Activated T-helper 1 cell treated with Interleukin-2 at 50 U/mL for 16 hours (primary cell): ENCODE measurements at places on chromosomes 16 and 17.

DNA sequence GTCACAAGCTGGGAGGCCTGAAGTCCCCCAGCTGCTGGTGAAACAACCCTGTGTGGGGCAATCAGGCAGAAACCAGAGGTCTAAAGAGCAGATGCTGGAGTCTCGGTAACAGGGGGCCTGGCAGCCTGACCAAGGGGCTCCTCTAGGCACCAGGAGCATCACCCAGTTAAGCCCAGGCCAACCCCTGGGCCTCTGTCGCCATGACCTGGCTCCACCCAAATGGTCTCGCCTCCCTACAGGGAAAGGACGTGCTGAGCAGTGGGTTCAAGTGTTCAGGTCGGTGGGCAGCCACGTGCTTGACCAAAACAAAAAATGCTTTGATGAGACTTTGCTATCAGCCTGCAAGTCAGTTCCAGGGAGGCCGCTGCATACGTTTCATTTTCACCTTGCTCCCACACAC lies 240.3 kb downstream of the ZNF423 start:
- DNase-seq = no peak

- no peak for DNase-seq
Observed at GRCh38 chr17:74633326-74633725, 9.8 kb upstream of the CD300E start.

- DNase-seq = no peak
Observed at GRCh38 chr17:10337136-10337535, 35.7 kb downstream of the MYH13 start.

GRCh38 chr16:66750279-66751052 lies 943 bp downstream of the DYNC1LI2 start:
- DNase-seq = no peak

DNA sequence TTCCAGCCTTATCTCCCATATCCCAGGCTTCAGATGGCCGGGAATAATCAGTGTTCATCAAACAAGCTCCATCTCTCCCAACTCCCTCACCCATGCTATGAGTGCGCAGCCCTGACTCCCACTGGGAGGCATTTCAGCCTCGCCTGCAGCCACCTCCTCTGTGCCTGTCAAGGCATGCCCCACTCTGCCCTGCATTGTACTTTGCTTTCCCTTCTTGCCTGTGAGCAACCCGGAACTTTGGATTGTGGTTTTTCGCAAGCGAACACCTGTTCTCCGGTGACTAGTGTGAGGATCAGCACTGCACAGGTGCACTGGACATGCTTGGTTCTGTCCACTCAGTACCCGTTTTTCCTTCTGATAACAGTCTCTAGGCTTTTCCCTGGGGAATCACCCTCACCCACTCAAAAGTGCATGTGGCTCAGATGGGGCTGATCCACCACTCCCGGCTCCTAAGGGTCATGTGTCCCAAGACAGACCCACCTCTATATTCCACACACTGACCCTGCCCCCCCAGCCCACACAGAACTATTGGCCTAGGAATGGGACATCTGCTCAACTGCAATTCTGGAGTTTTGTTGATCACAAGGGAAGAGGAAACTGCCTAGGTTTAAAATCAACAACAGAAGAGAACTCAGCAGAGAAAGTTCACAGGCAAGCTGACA lies 9.1 kb downstream of the CHST6 start:
- no peak for DNase-seq

- DNase-seq = no peak
Observed at GRCh38 chr16:31131841-31132271, 3.7 kb downstream of the PRSS8 start.

GRCh38 chr17:28716740-28717577 lies 709 bp downstream of the RAB34 start:
- DNase-seq = no peak

- DNase-seq = no peak
Observed at GRCh38 chr17:8955021-8955959, 10.2 kb downstream of the PIK3R5 start.

DNA sequence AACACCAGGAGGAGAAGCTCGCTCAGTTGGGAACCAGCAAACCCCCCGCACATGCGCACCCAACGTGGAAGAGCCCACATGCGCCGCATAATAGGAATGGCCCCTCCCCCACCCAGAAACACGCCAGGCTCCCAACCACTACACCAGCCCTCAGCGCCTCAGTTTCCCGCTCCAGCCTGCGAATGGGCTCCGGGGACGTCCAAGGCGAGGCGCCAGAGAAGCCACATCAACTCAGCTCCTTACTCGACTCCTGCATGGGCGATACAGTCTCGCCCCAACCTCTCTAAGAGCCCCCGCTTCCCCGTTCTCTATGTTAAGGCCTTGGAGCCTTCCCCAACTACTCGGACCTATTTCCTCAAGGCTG lies 504 bp downstream of the SRSF1 start:
- DNase-seq = peak; percentile 24

DNA sequence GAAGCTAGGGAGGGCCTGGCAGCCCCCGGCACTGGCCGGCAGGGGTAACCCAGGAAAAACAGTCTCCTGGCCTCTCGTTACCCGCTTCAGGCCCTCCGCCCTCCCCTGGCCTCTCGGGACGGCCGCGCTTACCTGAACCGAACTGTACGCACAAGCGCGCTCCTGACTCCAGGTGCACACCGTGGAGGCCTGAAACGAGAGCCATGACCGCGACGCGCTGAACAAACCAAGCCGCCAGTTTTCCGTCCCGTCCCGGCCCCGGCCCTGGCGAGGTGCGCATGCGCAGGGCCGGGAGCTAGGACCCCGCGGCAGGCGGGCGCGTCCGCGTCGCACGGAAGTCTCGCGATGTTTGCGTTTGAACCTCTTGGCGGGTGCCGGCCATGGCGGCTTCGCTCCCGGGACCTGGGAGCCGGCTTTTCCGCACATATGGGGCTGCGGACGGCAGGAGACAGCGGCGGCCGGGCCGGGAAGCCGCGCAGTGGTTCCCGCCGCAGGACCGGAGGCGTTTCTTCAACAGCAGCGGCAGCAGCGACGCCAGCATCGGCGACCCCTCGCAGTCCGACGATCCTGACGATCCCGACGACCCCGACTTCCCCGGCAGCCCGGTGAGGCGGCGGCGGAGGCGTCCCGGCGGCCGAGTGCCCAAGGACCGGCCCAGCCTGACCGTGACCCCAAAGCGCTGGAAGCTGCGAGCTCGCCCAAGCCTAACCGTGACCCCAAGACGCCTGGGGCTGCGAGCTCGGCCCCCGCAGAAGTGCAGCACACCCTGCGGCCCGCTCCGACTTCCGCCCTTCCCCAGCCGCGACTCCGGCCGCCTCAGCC lies at the start of gene HASPIN:
HASPIN (plus strand) TSS at position 348 of the 822 bp plus-strand sequence; CDS start at position 381, 33 bp downstream.
- DNase-seq = peak; percentile 89

GRCh38 chr17:545156-545555 lies 169.5 kb downstream of the VPS53 start:
- DNase-seq = no peak

- no peak for DNase-seq
Observed at GRCh38 chr17:39612291-39612894, 4.7 kb upstream of the NEUROD2 start.

- no peak for DNase-seq
Observed at GRCh38 chr16:57282510-57283213, 1.8 kb downstream of the PLLP start.

DNA sequence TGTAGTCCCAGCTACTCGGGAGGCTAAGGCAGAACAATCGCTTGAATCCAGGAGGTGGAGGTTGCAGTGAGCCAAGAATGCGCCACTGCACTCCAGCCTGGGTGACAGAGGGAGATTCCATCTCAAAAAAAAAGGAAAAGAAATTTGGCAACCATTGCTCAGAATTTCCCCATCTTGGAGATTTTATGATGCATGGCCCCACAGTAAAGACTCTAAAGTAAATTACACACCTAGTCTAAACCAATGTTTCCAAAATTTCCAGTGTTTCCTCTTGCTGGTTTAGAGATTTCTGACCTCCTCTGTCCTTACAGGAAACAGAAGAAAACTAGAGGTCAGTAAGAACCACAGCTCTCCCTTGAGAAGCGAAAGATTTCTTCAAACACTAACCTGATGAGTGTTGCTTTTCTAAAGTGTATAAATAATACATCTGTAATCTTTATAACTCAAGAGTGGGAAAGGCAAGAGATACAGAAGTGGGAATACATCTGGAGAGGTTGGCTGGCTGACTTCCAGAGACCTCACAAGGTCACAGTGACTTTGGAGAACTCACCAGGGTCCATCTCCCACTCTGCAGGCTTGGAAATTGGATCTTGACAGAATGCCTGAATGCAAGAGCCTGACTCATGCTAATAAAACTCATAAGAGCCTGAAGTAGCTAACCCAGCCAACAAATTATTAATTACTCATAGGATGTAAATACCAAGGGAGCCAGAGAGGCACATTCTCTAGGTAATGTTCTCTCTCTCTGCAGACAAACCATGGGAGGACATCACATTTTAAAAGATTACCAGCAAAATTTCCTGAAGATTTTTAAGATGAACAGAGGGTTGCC lies 8.8 kb downstream of the ADAT1 start:
- DNase-seq = no peak

- no peak for DNase-seq
Observed at GRCh38 chr17:21418446-21419298, 42.5 kb downstream of the KCNJ12 start.

DNA sequence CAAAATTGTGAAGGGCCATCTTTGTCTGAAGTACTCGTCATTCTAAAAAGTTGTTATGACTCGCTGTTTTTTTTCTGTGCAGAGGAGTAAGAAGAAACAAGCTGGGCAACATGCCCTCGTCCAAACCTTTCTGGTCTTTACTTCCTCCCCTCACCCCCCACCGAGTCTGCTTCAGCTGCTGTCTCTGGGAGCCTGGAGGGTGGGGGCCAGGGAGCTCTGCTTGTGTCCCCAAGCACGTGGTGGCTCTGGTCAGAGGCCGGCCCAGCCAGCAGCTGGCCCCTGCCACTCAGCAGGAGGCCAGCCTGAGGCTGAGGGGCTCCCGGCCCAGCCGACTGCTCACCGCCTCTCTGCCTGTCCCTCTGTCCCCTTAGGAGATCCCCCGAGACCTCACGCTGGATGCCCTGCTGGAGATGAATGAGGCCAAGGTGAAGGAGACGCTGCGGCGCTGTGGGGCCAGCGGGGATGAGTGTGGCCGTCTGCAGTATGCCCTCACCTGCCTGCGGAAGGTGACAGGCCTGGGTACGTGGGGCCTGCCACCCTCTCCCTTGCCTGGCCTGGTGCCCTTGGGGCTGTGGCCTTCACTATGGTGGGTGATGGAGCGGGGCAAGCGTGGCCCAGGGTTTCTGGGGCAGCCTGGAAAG lies 53.7 kb upstream of the LGALS9 start:
- DNase-seq = no peak

DNA sequence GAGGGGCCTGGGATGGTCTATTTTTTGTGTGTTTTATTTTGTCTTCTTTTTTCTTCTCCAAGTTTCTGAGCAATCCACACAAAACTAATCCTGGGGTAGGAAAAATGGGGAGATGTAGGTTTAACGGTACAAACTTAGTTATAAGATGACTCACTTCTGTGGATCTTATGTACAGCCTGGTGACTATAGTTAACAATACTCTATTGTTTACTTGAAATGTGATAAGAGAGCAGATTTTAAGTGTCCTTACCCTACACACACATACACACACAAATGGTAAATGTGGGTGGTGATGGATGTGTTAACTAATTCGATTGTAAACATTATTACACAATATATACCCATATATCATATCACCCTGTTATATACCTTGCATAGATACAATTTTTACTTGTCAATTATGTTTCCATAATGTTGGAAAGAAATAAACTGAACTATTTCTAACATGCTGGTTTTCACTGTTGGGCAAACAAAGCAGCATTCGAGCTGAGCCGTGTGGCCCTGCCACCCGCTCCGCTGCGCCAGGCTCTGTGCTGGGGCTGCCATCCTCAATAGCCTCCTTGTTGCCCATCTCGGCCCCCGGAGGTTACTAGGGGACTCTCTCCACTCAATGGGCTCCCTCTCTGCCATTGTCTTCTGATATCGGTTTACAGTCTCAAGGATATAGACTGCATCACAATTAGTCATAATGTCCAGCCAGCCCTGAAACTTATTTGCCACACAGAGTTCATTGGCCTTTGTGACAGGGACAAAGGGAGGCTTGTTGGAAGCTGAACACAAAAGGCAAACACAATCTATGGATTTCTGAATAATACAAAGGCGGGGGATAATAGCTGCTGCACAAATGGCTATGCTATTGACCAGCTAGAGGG lies 380.3 kb upstream of the MAF start:
- DNase-seq = no peak

- DNase-seq = no peak
Observed at GRCh38 chr17:61047515-61047914, 352.1 kb upstream of the TBX2 start.

GRCh38 chr16:27154705-27155521 lies 48.4 kb upstream of the KDM8 start:
- peak; percentile 48 for DNase-seq

- no peak for DNase-seq
Observed at GRCh38 chr16:48609652-48610029, 339 bp downstream of the N4BP1 start.

- DNase-seq = no peak
Observed at GRCh38 chr17:2594722-2595599, 1.5 kb downstream of the PAFAH1B1 start.

GRCh38 chr17:76268015-76268749 lies 3.0 kb downstream of the UBALD2 start:
- DNase-seq = peak; percentile 48

DNA sequence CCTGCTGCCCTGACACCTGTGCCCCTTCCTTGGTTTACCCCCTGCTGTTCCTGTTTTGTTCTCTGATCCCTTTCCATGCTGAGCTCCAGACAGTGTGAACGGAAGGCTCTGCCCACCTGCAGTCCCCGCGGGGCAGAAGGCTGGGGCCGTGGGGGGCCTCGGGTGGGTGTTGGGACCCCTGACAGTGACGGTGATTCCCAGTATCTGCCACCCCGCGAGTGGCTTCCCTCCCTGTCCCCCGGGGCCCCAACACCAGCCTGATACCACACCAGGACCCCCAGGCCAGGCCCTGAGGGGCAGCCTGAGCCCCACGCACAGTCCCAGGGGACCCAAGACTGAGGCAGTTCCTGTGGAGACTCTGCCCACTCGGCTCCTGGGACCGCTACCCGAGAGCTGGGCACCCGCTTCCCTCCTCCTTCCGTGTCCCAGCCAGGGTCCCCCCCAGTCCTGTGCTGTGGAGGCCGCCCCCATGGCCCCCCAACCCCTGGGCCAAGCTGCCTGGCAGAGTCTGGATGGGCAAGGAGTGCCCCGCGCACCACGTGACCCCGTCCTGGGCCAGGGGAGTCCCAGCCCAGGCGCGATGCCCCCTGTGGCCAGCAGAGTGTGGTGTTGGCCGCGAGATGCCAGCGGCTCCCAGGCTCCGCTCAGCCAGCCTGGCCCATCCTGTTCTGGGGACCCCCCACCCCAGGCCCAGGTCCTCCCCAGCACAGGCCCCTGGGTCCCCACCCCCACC lies 10.0 kb upstream of the C1QTNF8 start:
- no peak for DNase-seq

- no peak for DNase-seq
Observed at GRCh38 chr16:68991075-68991474, 114.4 kb upstream of the HAS3 start.

DNA sequence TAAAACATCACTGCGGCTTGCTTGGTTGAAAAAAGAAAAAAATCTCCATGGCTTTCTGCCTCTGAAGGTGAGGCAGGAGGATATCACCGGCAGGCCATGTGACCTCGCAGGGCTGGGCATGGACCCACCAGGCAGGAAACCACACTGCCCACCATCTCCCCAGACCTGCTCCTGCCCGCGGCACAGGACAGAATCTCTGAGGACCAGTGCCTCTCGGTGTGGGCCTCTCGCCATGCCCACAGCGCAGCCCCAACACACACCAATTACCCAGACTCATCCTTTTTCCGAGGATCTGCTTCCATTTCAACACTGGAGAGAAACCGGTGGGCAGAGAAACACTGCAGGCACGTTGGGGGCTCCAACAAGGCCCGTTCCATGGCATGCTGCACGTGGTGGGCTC lies 16.2 kb downstream of the DNASE1 start:
- DNase-seq = no peak
